ENCODE measurements at places on chromosomes 7 and 10.

GRCh38 chr7:87231258-87231657 lies 11.7 kb upstream of the TMEM243 start:
- DNase-seq: no peak

- DNase-seq: no peak
Observed at GRCh38 chr7:111080495-111081105, 10.3 kb upstream of the LRRN3 start.

GRCh38 chr7:85620936-85621685 lies 434.3 kb upstream of the SEMA3D start:
- no peak for DNase-seq

GRCh38 chr10:111082102-111082975 lies 5.5 kb downstream of the ADRA2A start:
- DNase-seq: no peak

GRCh38 chr7:16891338-16891737 lies 9.6 kb upstream of the AGR3 start:
- no peak for DNase-seq

DNA sequence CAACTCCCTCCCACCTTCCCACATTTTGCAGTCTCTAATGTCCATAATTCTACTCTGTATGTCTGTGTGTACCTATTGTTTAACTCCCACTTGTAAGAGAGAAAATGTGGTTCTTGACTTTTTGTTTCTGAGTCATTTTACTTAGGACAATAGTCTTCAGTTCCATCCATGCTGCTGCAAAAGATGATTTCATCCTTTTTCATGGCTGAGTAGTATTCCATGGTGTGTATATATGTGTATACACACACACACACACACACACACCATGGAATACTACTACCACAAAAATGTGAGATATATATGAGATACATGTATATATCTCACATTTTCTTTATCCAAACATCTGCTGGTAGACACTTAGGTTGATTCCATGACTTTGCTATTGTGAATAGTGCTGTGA lies 182.1 kb upstream of the GALNT17 start:
- DNase-seq: no peak

DNA sequence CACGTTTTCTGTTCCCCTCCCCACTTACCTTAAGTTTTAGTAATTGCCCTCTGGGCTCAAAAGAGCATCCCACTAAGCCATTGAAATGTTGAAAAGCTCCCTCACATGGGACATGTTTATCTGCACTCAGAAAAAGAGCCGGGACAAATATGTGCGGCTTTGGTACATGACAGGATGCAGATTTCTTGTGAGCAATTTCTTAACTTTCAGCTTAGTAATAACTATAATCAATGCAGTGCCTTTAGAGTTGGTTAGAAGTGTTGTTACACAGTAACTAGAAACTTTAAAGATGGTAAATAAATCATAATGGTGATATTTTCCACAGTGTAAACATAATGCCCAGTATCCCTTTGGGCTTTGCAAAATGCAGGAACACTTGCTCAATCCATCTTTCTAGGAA lies 89.2 kb downstream of the ZNF365 start:
- no peak for DNase-seq

- DNase-seq: peak; percentile 24
Observed at GRCh38 chr10:13271552-13272163, 28.2 kb downstream of the PHYH start.

DNA sequence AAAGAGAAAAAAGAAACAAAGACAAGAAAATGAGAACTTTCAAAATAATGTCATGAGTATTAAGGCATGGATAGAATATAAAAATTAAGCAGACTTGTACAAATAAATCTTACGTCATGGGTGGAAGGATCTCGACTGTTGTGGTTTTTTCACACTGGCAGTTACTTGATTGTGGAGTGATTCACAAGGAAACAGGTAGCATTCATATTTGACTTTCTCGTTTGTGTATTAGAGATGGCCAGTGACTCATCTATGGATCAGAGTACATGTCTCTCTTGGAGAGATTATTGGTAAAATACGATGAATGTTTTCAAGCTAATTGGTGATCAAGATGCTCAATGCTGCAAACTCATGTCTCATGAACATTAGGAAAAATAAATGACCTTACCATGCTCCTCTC lies 564.3 kb downstream of the GATA3 start:
- no peak for DNase-seq

GRCh38 chr10:132835848-132836233 lies 49.9 kb upstream of the NKX6-2 start:
- DNase-seq: no peak
